ENCODE measurements at places on chromosomes 12 and 14.

DNA sequence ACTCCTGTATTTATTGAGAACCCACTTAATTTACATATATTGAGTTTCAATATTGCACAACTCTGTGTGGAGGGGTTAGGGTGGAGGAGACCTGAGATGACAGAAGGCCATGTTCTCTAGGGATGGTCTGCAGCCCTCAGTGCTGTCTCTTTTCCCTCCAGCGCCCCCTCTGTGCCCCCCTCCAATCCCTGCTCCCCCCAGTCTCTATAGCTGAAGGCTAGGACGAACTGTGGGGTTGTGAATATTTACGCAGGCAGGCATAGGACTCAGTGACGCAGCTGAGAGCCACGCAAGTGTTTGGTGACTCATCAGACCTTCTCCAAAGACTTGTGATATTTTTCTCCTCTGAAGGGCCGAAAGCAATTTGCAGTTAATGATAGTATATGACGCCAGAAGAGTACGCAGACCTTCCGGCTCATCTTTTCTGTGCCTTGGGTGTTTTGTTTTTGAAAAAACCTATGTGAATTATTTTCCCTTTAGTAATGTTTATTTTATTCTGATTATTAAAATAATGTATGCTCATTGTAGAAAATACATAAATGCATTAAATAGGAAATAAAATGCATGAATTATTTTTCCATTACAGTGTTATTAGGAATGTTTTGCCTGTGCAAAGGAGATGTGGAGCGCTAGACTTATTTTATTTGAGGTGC, 85.3 kb downstream of the SLC25A47 start:
- DNase-seq = no peak

- peak; percentile 16 for DNase-seq
These were observed 34.8 kb upstream of the TESC start for GRCh38 chr12:117134059-117134458.

DNA sequence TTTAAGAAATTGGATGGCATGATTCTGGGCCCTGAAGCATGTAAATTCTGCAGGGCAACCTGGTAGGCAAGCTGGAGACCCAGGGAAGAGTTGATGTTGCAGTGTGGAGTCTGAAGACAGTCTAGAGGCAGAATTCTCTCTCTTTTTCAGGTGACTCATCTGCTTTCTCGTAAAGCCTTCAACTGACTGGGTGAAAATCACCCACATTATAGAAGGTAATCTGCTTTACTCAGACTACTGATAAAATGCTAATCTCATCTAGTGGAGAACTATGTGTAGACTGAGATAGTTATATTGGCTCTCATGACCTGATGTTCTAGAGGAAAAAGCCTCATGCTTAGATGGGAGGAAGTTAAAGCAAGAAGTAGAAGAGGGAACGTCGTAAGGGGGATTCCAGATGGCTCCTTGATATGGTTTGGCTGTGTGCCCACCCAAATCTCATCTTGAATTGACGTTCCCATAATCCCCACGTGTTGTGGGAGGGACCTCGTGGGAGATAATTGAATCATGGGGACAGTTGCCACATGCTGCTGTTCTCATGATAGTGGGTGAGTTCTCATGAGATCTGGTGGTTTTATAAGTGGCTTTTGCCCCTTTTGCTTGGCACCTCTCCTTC, 723.8 kb downstream of the BCL11B start:
- DNase-seq = no peak

GRCh38 chr12:67453191-67453590, 184.0 kb downstream of the CAND1 start:
- DNase-seq = no peak

DNA sequence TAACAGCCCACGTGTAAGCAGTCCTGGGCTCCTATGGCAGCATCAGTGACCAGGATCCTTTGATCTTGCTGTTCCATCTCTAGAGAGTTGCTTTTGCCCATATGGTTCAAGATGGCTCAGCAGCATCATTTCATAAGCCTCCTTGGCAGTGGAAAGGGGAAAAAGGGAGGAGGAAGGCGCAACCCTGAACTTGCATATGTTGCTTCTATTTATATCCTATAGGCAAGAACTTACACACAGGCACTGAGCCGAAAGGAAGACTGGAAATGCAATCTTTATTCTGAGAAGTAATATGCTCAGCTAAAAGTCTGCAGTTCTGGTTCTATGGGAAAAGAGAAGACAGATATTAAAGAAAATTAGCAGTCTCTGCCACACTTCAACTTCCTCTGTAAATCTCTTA, 167.7 kb upstream of the PLXNC1 start:
- no peak for DNase-seq

- no peak for DNase-seq
These were observed 106.3 kb downstream of the PTCSC3 start for GRCh38 chr14:36070031-36070719.

All from central memory CD8-positive, alpha-beta T cell (primary cell).